ENCODE measurements at places on chromosomes 7 and 10.

DNA sequence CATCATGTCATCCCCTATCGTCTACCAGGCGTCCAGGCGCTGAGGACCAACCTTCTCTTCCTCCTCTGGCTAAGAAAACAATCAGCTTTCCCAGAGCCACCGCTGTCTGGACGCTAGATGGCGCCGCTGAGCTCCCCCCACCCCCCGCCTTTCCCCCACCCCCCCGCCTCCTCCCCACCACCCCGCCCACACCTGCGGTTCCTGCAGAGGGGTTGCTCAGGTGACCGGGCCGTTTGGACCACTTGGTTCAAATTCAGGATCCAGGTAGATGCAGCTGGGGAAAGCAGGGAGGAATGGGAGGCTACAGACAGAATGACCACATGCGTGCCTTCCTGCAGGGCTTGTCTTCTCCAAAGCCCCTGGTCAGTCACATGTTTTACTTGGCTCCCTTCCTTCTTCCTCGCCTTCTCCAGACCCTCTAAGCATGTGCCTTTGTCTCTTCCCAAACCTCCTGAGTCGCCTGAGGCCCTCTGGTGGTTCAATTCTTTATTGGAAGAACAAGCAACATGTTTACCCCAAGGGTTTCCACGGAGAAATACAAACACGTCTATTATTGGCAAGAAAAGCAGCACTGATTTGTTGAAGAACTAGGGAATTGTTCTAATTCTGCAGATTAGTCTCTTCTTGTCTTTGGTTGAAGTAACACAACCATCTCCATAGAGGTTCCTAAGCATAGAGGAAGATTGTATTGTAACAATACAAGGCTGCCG, 24.7 kb downstream of the AOC1 start:
- peak; percentile 34 for DNase-seq

- no peak for DNase-seq
Measured at GRCh38 chr7:102122026-102122425, 164.6 kb upstream of the SH2B2 start.

GRCh38 chr10:18332048-18332447, 191.8 kb downstream of the CACNB2 start:
- no peak for DNase-seq

GRCh38 chr7:134044682-134045081, 82.5 kb upstream of the LRGUK start:
- no peak for DNase-seq

- no peak for DNase-seq
Measured at GRCh38 chr7:47896809-47897423, 51.4 kb downstream of the PKD1L1 start.

GRCh38 chr7:85167636-85168035, 19.2 kb downstream of the SEMA3D start:
- DNase-seq: no peak

- DNase-seq: no peak
Measured at GRCh38 chr10:26557641-26558014, 119.5 kb downstream of the APBB1IP start.

DNA sequence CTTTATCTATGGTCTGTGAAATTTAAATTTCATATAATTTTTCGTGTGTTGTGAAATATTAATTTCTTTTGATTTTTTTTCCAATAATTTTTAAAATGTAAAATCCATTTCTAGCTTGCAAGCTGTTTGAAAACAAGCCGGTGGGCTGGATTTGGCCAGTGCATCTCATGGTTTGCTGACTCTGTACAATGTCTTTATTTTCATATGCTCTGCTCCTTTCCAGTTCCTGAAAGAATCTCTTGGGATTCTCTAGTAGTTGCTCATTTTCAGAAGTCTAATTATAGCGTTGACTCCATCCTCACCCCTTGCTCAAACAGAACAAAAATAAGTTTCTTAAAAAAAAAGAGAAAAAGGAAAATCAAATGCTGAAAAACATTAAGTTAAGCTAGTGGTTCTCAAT, 21.4 kb downstream of the UBN2 start:
- no peak for DNase-seq

DNA sequence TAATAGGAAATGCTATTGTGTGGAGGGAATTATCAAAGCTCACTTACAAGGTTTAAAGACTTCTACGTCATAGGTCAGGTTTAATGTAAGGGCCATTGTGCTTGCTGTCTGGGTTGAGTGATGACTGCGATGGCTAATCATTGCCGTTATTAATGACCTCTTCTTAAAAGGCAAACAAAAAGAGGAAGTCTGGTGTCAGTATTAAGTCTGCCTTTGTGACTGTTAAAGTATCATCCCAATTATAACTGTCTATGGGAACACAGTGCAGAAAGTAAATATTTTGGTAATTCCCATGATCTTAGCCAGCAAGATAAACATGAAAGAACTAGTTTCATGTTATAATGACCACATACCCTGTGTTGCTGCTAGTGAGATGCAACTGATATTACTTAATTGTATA, 382.4 kb downstream of the BBS9 start:
- no peak for DNase-seq

GRCh38 chr10:129967579-129968019, 3.5 kb upstream of the EBF3 start:
- DNase-seq: no peak

GRCh38 chr10:21427804-21428481, 97.5 kb downstream of the SKIDA1 start:
- DNase-seq: no peak

DNA sequence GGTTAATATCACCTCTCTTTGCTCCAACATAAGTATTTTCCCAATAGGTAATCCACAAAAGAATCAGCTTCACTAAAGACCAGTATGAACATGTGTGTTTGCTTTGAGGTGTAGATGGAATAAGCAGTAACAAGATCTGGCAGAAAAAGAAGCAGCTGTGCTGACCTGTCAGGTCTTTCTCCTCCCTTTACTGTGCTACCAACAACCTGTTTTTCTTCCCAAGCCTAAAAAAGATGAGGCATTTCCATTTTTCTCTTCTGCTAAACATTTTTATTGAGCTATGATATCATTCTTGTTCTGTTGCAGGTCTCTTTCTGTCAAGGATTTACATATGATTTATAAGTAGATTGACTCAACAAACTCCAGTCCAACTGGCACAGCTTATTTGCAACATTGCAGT, 315.2 kb upstream of the GLI3 start:
- DNase-seq: no peak

DNA sequence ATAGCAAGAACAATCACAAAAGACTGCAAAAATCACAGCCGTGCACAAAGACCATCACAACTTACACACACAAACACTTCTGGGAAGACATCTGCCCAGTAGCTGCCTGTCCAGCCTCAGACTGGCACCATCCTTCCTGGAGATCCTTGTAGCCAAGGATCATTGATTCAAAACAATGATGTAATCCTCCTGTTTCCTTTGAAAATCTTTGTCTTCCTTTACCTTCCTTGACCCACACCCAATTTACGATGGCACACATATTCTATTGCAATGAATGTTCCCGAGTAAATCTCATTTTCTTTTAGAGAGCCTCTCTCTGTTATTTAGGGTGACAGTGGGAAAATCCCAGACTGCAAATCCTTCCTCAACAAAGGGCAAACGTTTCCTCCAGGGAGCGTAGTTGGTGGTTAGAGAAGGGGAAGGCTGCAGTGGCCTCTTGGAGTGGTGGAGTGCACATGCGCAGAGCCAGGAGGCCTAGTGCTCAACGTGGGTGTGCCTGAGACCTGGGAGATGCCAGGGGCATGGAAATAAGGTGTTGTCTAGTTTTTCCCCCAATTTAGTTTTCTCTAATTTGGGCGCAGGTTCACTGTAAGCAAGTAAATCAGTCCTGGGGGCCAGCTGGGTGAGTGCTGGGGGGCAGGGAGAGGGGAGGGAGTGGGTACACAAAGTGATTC, 3.1 kb upstream of the INPP5A start:
- DNase-seq: no peak

All from activated CD8-positive, alpha-beta memory T cell treated with anti-CD3 and anti-CD28 coated beads for 1 hour (primary cell).